Cortex of kidney (tissue), 1 donor: ENCODE measurements at places on chromosomes 2 and 18.

GRCh38 chr2:69848186-69848790 lies 18.8 kb downstream of the GMCL1 start:
- no peak for DNase-seq

- no peak for DNase-seq
These were observed 62.2 kb downstream of the MFSD6 start for GRCh38 chr2:190470256-190470826.

GRCh38 chr2:27152796-27153464 lies 4.1 kb downstream of the TCF23 start:
- DNase-seq = no peak

GRCh38 chr2:72579591-72580180 lies 246.1 kb downstream of the EXOC6B start:
- DNase-seq = no peak

DNA sequence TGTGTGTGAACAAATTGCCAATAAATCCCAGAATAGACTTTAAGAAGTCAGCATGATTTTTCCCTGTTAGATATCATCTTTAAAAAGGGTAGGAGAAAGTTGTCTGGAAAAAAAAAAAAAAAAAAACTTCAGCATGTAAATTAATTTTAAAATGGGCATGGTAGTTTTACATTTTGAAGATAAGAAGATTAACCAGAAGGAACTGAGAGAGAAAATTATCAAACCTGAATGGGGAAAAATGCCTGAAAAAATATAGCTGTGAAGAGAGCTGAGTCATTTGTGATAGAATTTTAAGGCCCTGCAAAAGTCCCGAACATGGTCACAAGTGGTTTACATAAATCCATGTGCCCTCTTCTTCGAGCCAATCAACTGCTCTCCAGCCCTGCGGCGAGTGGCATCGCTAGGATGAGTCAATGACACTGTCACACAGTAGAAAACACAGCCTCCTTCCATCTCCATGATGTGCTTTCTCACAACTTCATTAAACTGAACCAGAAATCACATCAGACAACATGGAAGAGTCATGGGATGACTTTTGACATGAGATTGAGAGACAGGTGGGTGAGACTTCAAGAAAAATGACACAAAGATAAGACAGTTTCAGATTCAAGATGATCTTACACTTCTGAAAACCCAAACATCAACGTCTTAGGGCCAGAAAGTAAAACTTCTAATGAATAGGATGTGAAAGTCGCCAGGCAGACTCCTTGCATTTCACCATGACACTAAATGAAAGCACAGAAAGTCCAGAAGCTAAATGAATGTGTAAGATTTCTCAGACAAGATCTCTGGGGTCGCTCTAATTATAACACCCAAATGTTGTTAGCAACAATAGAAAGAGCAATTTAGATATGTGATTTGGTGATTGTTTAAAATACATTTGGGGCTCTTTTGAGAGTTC lies 273.0 kb upstream of the ID2 start:
- no peak for DNase-seq

- no peak for DNase-seq
These were observed 162.3 kb downstream of the PHLPP1 start for GRCh38 chr18:62877411-62878221.

GRCh38 chr2:235638541-235639427 lies 144.9 kb downstream of the AGAP1 start:
- no peak for DNase-seq

DNA sequence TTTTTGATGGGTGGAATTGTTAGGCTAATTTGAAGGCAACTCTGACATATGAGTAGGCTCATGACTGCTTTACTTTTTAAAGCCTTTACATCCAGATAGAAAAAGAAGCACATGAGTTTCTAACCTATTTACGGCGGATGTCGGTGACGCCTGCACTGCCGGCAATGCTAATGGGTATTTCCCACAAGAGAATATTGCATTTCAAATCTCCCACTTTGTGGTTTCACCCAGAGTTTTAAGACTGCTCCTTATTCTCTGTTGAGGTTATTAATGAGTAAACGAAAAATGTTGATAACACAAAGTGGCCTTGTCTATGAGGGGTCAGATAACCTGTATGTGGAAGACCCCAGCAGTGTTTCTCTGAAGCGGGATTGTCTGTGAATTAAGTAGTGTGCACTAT lies 14.0 kb downstream of the CCDC85A start:
- DNase-seq = no peak

DNA sequence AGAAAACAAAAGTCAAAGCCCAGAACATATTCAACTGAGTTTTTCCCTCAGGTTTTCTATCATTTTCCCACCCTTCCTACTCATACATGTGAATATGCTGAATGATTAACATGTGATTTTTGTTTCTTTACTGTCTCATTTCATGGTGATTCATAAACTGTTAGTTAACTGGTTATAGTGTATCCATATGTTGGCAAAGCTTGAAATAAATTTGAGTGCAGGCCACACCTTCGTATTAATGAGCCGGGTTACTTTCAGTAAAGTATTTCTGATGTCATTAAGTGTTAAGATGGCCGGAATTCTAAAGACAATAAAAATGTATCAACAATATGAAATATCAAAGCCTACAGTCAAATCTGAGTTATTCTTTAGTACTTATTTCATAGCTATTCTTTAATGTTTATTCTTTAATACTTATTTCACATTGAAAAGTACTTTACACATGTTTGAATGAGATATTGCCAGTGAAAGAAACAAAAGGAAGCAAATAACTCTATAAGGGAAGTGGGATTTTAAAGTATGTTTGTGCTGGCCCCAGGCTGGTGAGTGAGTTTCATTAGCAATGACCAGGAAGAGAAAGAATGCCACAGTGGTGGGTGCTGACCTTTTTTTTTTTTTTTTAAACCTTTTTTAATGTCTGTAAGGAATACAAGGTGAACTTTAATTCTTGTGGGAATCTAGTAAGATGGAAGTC lies 178.6 kb downstream of the NEDD4L start:
- DNase-seq = no peak
